Osteocyte (in vitro differentiated cells): ENCODE measurements at places on chromosomes 7 and 10. TPM values are rescaled to one million over a fixed set of nuclear protein-coding genes. Genes with fewer than 3 reads are reported as not detected.

The SLC39A12 gene
- total RNA-seq: not detected in 2 replicates

The ANKRD30A gene
- total RNA-seq: not detected in 2 replicates

- no peaks in the 10 kb centered on the region for H3K36me3 ChIP-seq
- H3K4me3 ChIP-seq: no peak overlapping the region
- no peaks in the 10 kb centered on the region for H3K27me3 ChIP-seq
These were observed 12.5 kb downstream of the RNF133 start for GRCh38 chr7:122686360-122686878.

DNA sequence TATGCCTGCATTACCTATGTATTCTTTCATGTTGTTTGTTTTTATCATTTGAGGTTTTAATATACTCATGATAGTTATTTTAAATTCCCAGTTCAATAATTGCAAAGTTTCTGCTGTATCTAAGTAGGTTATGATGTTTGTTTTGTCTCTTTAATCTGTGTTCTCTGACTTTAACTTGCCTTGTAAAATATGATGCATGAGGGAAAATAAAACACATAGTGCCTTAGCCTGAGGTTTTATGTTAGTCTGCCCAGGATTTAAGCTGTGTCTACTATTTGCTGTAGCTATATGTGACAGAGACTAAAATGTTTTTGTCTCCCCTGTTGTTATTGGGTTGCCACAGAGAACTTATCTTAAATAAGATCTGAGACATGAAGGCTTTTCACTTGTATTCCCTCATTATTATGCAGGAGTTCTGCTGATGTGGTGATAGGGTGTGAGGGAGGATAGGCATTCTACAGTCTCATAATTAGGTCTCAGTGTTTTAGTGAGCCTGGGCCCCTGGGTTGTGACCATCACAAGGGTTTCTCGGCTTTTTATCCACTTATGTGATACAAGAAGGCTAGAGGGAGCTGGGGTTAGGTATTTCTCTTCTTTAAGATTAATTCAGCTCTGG is 582.5 kb downstream of the CNTNAP2 start:
- peaks cover 1% of the 10 kb centered on the region for H3K4me1 ChIP-seq
- no peak overlapping the region for H3K27ac ChIP-seq
- H3K4me3 ChIP-seq: no peak overlapping the region
- no peak for DNase-seq

The TOMM7 gene
- total RNA-seq: 256 and 292 TPM in 2 replicates

The EXOC4 gene
- total RNA-seq: 99.9 and 105 TPM in 2 replicates

GRCh38 chr7:128933180-128933891 is 4.4 kb upstream of the IRF5 start:
- peaks cover 6% of the 10 kb centered on the region for H3K4me1 ChIP-seq
- no peak overlapping the region for H3K4me3 ChIP-seq
- H3K27me3 ChIP-seq: peaks cover 23% of the 10 kb centered on the region
- no peak for DNase-seq
- H3K27ac ChIP-seq: no peak overlapping the region
- no peaks in the 10 kb centered on the region for H3K36me3 ChIP-seq

The DHX32 gene
- 30.4 and 30.8 TPM in 2 replicates for total RNA-seq
